Activated CD4-positive, alpha-beta T cell treated with anti-CD3 and anti-CD28 coated beads for 36 hours (primary cell): ENCODE measurements at places on chromosomes 13 and 19. TPM values are rescaled to one million over a fixed set of nuclear protein-coding genes. Genes with fewer than 3 reads are reported as not detected.

GRCh38 chr19:16001481-16002312 lies 52.9 kb downstream of the OR10H4 start:
- H3K27me3 ChIP-seq, result no peaks in the 10 kb centered on the region
- peak overlapping the region; percentile 61 for H3K4me3 ChIP-seq
- peak; percentile 69 for DNase-seq
- H3K36me3 ChIP-seq, result no peaks in the 10 kb centered on the region
- peak overlapping the region; percentile 86 for H3K27ac ChIP-seq

- H3K27ac ChIP-seq, result no peak overlapping the region
- H3K27me3 ChIP-seq, result peaks cover 8% of the 10 kb centered on the region
- DNase-seq, result no peak
- peaks cover 2% of the 10 kb centered on the region for H3K4me1 ChIP-seq
- H3K36me3 ChIP-seq, result peaks cover 14% of the 10 kb centered on the region
- no peak overlapping the region for H3K4me3 ChIP-seq
Measured at GRCh38 chr19:12513531-12514061, 29.0 kb upstream of the ZNF709 start.

DNA sequence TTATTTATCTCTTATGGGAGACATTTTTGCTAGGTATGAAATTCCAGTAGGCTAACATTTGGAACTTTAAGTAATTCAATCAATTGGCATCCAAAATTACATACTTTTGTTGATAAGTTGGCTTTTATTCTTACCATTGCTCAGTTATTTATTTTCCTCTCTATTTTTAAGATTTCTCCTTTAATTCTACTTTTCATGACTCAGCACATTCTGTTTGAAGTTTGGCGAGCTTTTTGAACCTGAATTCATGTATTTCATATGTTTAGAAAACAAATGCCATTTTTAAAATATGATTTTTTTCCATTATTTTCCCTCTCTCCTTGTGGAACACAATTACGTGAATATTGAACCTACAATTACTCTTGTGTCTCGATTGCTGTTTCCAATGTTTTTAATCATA lies 2896.3 kb upstream of the PCDH20 start:
- H3K4me1 ChIP-seq, result no peaks in the 10 kb centered on the region
- no peak overlapping the region for H3K4me3 ChIP-seq
- DNase-seq, result no peak
- no peaks in the 10 kb centered on the region for H3K36me3 ChIP-seq

GRCh38 chr19:8046569-8047165 lies 5.9 kb upstream of the CCL25 start:
- H3K27ac ChIP-seq, result no peak overlapping the region
- no peak overlapping the region for H3K4me3 ChIP-seq
- peaks cover 4% of the 10 kb centered on the region for H3K27me3 ChIP-seq

- H3K27ac ChIP-seq, result no peak overlapping the region
- DNase-seq, result no peak
- H3K4me1 ChIP-seq, result peaks cover 6% of the 10 kb centered on the region
- H3K4me3 ChIP-seq, result peak overlapping the region; percentile 68
Measured at GRCh38 chr19:35031072-35031881, 1.0 kb downstream of the SCN1B start.

SHANK1 gene
- not detected for total RNA-seq
